NCI-H2081 (cell line): ENCODE measurements at places on chromosomes 12 and 14.

GRCh38 chr14:81584495-81584894 lies 50.8 kb upstream of the SEL1L start:
- DNase-seq: no peak

- no peak for DNase-seq
Observed at GRCh38 chr12:122167356-122167925, 6.6 kb downstream of the IL31 start.

DNA sequence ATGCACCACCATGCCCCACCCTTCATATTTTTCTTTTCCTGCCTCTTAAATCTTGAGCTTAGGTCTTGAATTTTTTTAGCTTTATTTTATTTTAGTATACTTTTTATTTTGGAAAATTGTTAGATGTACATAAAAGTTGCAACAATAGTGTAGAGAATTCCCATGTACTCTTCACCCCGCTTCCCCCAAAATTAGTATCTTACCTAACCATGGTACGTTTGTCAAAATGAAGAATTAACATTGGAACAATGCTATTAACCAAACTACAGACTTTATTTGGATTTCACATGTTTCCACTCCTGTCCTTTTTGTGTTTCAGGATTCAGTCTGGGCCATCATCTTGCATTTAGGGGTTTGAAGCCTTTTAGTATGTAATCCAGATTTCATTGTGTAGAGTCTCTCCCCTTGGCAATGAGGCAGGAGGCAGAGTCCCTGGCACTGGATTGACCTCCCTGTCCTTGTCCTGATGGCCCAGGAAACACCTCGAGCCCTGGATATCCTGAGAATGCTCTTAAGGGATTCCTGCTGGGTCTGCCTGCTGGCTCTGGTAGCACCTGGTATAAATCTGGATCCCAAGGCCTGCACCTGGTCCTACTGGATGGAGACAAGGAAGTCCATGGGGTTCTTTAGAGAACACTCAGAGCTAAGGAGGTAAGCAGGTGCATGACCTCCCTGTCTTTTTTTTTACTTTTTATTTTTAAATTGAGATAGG lies 19.9 kb upstream of the CTDSP2 start:
- no peak for DNase-seq

- no peak for DNase-seq
Observed at GRCh38 chr14:105878125-105878524, 351.7 kb downstream of the TMEM121 start.

DNA sequence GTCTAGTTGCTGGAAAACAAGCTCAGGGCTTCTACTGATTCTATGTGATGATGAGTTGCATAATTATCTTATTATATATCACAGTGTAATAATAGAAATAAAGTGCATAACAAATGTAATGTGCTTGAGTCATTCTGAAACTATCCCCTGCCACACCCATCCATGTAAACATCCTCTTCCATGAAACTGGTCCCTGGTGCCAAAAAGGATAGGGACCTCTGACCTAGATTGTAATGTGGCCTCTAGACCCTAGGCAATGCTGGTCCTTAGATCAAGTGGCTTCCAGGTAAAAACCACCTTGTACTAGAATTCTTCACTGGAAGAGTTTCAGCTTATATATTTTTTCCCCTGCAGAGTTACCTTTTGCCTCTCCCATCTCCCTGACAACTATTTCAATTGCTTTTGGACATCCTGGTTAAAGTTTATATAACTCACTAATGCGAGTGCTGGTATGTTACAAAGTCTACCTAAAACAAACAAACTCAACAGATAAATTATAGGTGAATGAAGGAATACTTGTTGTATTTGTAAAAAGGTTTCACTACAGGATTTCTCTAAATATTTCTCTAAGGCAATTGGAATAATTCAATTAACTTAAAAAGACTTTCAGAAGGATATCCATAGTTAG lies 462.5 kb downstream of the NAV3 start:
- DNase-seq: no peak

DNA sequence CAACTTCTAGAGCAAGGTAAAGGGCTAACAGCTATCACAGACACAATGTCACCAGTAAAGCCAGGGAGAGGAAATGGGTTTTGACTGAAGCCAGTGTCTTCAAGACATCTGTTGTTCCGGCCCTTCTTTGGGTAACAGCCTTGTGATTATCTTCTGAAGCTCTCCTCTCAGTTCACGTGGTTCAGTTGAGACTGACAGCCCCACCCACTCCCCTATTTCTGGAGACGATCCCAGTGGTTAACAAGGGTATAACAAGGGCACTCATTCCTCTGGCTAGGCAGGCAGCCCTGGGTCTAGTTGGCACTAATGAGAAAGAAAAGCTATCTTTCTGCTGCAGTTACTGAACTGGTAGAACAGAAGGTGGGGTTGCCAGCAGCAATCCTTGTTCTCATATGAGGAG lies 6.9 kb downstream of the GNPTAB start:
- no peak for DNase-seq

DNA sequence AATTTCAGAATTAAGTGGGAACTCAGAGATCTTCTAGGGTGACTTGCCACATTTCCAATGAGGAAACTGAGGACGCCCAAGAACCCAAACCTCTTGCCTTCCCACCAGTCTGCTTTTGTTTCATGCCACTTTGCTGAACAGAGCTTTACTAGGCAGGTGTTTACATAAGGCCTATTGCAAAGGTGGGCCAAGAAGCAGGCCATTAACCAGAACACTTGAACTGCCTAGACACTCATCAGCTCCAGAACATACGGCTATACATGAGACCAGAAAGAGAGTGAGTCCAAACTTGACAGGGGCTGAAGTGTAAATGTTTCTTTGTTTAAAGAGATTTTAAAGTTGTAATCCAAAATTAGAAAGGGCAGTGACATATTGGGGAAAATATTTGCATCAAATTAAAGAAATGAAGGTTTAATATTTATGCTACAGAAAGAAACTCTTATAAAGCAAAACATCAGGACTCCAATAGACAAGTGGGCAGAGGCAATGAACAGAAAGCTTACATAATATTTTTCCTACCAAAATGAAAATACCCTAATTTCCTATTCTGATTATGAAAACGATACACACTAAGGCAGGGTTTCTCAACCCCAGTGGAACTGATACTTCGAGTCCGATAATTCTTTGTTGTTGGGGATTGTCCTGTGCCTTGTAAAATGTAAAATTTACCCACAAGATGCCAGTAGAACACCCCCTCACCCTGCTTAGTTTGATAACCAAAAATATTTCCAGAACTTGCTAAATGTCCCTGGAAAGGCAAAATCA lies 11.7 kb downstream of the BATF start:
- no peak for DNase-seq

DNA sequence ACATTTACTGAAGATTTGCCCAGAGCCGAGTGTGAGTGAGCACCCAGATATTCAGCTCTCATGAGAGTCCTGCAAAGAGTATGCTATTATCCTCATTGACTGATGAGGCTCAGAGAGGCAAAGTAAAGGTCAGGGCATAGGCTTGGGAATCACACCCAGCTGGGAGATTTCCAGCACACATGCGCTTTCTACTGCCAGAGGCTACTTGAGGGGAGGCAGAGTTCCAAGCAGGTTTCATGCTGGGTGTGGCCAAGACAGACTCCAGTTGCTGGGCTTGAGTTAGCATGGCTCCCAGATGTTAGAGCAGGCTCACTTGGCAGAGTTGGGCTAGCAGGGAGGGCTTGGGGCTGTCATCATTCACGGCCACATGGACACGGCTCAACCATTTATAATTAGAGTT lies 14.4 kb upstream of the FAM181A start:
- no peak for DNase-seq

- DNase-seq: no peak
Observed at GRCh38 chr12:12845794-12846243, 32.7 kb downstream of the DDX47 start.

DNA sequence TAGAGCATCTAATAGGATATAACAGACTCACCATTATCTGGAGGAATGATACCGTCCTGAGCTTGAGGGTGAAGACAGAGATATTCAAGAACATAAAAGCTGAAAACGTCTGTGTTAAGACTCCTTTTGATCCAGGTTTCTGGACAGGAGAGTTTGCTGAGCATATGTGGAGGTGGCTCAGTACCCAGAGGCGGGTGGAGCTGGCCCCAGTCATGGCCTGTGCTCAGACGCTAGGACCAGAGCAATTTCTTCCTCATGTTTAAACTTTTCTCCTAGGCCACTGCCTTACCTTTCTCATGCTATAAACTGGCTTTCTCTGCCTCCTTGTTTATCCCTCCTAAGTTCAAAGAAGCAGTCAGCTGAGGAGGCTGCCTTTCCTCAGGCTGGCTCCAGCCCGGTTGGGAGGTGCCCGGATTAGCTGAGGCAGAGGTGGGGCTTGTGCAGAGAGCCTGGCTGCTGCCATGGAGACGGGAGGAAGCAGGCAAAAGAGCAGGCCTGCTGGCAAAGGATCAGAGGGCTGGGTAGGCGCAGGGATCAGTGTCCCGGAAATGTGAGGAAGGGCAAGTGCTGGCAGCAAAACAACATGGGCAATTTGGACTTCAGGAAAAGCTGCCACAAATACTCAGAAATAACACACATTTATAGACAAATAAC lies 13.7 kb downstream of the COA8 start:
- DNase-seq: peak; percentile 73

DNA sequence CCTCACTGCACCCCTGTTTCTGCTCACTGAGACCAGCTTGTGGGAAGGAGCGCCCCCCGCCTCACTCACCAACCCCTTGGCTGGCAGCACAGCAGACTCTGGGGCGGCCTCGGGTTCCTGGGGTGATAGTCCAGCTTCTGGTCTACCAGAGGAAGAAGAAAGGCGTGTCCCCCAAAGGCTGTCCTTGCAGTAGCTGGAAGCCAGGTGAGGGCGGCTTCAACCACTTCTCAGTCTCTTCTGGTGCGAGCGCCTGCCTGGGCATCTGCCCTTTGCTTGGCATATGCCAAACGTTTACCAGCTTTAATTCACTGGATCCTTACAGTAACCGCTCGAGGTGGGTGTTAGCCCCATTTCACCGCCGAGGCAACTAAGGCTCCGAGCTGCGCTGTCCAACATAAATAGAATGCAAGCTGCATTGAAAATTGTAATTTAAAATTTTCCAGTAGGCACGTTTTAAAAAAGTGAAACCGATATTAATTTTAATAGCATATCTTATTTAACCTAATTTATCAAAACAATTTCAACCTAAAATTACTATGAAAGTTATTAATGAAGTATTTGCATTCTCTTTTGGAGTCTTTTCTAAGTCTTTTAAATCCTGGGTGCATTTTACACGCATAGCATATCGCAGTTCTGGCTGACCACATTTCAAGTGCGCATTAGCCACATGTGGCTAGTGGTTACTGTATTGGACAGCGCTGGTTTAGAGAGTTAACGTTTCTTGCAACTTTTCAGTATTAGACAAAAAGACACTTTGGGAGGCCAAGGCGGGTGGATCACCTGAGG lies 872 bp downstream of the FAM177A1 start:
- no peak for DNase-seq

DNA sequence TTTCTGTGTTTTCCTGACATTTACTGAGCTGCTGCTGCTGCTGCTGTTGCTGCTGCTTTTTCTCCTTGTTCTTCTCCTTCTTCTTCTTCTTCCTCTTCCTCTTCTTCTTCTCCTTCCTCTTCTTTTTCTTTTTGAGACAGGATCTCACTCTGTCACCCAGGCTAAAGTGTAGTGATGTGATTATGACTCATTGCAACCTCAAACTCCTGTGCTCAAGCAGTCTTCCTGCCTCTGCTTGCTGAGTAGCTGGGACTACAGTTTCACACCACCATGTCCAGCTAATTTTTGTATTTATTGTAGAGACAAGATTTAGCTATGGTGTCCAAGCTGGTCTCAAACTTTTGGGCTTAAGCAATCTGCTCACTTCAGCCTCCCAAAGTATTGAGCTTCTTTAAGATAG lies 95.8 kb downstream of the TMTC3 start:
- DNase-seq: no peak

DNA sequence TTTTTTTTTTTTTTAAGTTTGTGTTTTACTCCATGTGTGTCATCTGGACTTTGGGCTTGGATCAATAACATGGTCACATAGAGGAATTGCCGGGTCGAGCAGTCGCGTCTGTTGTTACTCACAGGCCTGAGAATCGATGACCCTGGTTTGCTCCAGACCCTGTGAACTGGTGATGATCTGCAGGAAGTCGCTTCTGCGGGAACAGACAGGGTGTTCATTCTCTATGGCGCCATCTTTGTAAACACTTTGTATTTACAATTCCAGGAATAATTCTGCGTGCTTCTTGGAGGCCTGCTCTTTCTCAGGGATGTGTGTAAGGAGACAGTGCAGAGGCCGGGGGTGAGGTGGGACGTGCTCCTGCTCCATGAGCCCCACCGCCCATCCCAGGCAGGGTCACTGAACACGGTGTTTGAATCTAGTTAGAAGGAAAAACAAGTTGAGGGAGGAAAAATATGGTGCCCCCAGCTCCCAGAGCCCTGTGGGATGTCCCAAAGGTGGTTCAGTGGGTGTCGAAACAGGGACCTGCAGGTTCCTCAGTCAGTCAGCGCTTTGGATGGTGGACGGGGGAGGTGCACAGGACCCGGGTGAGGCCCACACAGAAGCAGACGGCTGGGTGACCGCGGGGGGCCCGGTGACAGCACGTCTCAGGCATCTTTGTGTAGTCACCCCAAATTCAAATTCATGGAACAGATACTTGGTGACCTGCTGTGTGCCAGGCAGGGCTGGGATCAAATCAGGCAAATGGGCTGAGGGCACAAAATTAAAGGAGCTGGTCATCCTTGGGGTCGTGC lies 58.8 kb downstream of the ADGRD1 start:
- no peak for DNase-seq

DNA sequence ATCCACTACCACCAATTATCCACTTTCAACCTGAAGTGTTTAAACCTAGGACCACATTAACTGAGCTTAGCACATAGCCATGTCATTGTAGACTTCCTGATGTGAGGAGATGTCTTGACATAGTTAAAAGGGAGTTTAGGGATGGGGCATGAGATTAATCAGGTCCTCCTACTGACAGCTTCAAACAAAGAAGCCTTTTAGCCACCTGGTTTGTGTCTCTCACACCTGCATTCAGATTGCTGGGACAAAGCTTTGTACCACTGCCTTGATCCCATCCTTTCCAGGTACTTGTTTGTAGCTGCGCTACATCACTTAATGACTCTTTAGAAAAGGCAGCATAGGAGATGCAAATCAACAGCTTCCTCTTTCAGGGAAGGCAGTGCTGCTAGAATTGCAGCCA lies 340.7 kb upstream of the DDHD1 start:
- no peak for DNase-seq

DNA sequence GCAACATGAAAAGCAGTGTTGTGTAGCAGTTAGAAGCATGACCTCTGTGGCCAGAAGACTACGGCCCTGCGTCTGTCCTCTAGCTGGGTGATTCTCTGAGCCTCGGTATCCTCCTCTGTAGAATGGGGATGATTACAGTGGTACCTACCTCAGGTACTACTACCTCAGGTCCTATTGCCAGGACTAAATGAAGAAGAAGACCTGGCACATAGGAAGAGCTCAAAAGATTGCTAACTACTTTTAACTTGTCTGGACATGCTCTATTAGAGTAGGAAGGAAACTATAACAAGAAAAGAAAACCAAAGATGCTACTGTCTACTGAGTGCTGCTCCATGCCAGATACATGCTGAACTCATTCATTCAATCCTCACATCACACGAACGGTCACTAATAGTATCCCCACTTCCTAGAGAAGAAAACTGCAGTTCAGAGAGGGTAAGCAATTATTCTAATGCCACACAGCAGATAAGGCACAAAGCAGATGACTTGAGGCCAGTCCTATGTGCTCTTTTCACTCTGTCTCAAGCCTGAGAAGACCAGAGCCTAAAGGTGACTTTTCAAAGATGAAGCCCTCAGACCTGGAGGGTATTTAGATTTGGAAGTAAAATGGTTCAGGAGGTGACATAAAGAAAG lies 108.1 kb upstream of the HIF1A start:
- DNase-seq: no peak
